ENCODE measurements at places on chromosomes 2 and 18.
A peak's percentile ranks its signal among the peaks of the same experiment; 100 is the strongest.

GRCh38 chr2:152454371-152454770 lies 119.4 kb downstream of the FMNL2 start:
- DNase-seq, result no peak

- no peak for DNase-seq
Observed at GRCh38 chr2:75311993-75312392, 112.7 kb upstream of the TACR1 start.

DNA sequence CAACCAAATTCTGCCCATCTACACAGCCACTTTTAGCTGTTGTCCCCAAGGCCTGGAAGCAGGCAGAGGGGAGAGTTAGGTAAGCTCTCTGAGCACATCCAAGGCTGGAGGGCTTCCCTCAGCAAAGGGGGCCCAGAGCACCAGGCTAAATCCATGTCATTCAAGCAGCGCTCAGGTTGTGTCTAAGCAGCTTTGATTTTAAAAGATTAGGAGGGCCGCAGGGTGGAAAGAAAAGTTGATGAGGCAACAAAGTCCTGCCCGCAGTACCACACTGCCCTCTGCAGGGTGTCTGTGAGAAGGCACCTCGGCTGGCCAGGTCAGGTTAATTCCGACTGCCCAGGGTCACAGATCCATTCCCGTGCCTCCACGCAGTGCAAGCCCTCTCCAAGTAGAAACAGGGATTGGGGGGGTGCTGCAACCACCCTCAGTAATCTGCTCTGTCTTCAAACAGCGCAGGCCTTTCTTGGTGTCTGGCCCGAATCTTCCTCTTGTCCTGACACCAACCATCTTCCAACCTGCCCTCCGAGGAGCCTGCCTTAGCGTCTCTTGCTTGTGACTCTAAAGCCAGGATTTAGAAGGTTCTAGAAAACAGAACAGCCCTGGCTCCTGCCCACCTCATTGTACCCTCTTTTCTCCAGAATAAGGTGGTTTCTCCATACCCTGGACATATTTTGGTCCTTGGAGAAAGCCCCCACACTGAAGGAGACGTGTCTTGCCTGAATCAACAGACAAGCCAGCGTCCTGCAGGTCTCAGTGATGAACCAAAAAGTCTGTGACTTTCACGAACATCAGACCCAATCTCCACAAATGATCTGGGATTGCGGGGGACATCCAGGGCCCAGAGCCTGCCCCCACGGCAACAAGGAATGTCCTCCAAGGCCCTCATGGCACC lies 289.2 kb downstream of the TNS1 start:
- DNase-seq, result peak; percentile 55

DNA sequence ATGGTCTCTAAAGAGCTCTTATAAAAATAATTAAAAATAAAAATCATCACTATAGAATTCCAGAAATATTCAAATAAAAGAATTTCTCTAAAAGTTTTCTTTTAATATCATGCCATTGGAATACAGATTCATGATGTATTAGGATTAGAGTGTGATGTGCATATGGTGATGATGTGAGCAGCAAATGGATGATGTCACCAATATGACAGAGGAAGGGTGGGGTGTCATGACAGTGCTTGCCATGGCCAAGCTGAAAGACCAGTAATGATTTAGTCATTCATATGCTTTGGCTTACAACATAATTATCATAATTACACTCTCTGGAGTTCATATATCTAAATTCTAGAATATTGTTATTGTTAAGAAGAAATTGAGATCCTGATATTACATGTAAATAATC lies 27.4 kb upstream of the TTC32 start:
- DNase-seq, result no peak

DNA sequence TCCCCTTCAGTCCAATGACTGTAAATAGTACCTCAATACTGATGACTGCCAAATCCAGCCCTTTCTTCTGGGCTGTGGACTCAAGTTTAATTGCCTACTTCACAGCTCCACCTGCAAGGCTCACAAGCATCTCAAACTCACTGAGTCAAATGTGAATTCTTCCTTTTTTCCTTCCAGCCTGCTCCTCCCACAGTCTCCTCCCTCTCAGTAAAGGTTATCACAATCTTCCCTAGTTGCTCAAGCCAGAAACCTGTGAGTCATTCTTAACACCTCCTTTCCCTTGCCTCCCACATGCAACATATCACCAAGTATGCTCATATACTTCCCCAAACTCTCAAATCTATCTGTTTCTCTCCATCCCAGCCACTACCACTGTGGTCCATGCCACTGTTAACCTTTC lies 3.7 kb upstream of the MFSD6 start:
- DNase-seq, result no peak

GRCh38 chr2:41111836-41112627 lies 660.1 kb upstream of the SLC8A1 start:
- DNase-seq, result no peak

DNA sequence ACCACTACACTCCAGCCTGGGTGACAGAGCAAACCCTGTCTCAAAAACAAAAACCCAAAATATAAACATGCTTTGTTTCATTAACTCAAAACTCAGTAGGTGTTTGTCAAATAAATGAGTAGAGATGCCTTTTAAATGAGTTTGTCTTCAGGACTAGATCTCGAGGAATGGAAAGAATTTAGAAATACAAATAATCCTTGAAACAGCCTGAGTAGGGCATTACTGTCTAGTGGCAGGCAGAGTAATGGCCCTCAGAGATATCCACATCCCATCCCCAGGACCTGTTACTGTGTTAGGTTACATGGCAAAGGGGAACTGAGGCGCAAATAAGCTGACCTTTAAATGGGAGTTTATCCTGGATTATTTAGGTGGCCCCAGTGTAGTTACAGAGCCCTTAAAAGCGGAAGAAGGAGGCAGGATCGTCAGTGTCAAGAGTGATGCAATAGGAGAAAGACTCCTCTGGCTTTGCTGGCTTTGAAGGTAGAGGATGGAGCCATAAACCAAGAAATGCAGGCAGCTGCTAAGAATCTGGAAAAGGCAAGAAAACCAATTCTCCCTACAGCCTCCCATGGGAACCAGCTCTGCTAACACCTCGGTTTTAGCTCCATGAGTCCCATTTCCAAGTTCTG lies 63.0 kb downstream of the CABLES1 start:
- DNase-seq, result no peak

DNA sequence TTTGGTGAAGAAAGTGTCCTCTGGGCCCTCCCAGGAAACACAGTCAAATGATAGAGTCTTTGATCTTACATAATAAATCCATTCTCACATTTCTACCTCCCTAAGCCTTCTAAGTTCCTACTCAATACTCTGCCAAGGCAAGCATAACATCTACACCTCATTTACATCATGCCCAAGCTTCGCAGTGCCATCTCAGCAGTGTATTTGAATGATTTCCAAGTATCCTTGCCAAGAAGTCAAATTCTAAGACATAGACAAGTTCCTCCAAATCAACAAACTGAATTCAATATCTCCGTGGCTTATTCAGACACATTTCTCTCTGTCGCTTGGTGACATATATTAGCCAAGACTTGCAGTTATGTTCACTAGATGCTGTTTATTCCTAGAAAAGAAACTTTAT lies 8.1 kb upstream of the MLPH start:
- no peak for DNase-seq

- no peak for DNase-seq
Observed at GRCh38 chr2:119267604-119268003, 44.0 kb downstream of the STEAP3 start.

DNA sequence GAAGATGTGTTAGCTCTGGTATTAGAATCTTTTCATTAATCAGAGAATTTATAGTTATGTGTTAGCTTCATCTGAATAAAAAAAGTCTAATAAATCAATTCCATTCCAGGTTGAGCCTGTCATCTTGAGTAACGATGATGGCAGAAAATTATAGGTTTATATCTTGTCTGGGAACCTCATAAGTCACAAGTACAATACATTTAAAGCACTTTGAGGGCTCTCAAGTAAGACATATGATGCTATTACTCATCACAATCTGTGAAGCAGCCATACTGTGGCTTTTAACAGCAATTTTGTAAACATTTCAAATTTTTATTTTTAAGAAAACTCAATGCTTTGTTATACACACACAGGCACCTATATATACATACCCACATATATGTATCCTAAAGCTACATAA lies 484.1 kb upstream of the VRK2 start:
- DNase-seq, result no peak

DNA sequence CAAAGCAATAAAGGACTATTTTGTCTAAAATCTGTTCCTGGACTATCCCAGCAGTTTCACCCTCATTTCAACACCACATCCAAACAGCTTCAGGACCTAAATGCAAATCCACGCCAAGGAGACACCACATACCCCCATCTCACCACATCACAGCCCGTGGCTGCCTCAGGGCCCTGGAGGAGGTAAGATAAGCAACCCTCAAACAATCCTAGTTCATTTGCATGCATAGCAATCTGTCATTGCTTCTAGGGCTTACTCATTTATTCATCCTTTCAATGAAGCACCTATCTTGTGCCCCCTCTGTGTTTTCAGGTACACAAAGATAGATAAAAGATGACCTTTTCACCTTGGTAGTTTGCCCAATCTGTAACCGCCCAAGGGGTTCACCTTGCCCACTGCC lies 86.5 kb downstream of the VSNL1 start:
- no peak for DNase-seq

DNA sequence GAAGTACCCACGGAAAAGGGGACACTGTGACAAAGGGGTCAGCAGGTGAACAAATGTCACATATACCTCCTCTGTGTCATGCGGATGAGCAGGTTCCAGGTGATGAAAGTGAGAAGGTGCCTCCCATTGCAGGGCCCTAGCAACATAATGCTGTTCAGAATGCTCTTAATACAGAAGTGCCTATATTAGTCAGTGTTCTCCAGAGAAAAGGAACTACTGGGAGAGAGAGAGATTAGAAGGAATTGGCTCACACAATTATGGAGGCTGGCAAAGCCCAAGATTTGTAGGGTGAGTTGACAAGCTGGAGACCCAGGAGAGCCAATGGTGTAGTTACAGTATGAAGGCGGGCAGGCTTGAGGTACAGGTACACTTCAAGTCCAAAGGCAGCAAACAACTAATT lies 98.1 kb upstream of the CDC42EP3 start:
- DNase-seq, result no peak

GRCh38 chr18:63319383-63320122 lies at the start of gene BCL2:
TSS of gene BCL2 (minus strand) at chr18:63319769.
- DNase-seq, result peak; percentile 41

DNA sequence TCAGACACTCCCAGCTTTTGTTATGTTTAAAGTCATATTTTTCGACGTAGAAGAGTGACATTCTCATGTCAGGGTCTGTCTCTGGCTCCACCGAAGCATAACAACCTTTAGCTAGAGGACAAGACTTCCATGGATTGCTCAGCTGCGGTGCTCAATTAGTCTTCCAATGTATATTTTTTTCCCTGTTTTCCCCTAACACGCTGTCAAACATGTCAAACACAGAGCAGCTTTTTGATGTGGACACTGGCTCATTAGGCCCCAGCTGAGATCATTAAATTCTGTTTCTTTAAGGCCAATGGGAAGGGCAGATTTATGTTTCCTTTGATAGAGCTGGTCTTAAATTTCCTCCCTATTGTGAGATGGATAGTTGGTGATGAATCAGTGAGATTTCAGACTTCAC lies 525.4 kb downstream of the PIK3C3 start:
- no peak for DNase-seq

DNA sequence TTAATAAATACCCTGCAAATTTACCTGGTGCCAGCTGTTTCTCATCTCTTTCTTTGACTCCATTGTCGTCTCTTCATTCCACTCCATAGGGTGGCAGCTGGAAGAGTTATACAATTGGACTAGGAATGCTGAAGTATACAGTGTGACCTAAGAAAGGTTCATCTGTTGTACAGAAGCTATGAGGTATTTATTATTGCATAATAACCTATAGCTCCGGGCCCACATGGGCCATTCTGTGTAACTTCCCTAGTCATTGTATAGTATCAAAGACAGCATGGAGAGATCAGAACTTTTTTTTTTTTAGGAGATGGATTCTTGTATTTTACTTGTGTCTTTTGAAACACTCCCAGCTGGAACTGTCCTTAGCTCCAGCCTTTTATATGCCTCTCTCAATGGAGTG lies 26.2 kb downstream of the BMP10 start:
- DNase-seq, result no peak

DNA sequence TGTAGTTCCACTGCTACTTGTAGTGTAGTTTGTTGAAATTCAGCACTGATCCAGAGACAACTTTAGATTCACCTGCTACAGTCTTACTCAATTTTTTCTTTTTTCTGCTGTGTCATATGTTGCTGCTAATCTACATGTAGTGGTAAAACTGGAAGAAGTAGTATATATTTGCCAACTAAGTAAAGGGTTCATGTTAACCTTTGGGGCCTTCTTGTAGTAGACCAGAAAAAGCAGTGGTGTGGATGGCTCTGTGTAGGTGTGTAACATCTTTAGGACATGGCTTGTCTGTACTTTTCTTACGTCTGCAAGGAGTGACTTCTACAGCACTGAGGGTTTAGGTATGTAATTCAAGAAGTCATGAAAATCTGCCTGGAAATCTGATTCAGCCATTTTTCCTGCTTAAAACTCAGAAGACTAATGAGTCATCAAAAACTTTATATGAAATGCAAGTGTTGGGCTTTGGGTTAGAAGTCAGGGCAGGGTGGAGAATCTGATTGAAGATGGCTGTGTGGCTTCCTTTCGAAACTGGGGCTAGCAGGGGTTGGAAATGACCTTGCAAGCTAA lies 8.4 kb downstream of the PTPRM start:
- peak; percentile 34 for DNase-seq

- no peak for DNase-seq
Observed at GRCh38 chr2:29021886-29022285, 40.8 kb downstream of the TOGARAM2 start.

- no peak for DNase-seq
Observed at GRCh38 chr2:108171657-108172056, 68.1 kb upstream of the SULT1C3 start.

- DNase-seq, result no peak
Observed at GRCh38 chr2:84880645-84881521, at the start of gene TRABD2A. TSS of gene TRABD2A (minus strand) at chr2:84881084. CDS start at chr2:84881039, 45 bp downstream.

DNA sequence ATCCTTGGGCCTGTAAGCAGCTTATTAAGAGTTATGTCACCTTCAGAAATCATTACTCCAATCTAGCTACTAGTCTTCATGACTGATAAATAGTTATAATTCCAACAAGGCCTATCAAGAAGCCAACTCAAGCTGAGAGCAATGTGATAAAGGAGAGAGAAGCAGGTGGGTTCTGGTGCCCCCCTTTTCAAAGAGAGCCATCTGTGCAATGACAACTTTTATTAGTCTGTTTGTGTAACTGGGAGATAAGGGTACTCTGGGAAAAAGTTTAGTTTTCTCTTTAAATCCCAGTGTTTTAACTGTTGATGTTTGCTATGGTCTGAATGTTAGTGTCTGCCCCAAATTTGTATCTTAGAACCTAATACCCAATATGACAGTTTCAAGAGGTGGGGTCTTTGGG lies 60.6 kb downstream of the CCDC93 start:
- no peak for DNase-seq

DNA sequence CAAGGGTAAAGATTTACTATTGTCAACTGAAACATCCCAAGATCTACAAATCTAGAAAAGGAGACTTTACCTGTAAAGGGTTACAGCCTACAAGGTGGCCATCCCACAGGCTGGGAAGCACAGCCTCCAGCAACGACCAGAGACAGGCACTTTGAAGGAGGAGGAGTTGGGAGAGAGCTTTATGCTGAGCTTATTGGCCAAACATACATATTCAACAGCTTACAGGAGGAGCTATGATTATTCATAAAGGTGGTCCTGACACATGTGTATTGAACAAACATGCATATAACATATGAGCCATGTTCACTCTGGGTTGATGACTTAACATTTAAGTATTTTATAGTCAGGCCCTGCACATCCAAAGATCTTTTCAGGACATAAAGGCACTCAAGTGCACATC lies 11.1 kb upstream of the ABCA12 start:
- DNase-seq, result no peak

GRCh38 chr2:195477248-195477995 lies 179.6 kb upstream of the SLC39A10 start:
- no peak for DNase-seq

Measured in endothelial cell of umbilical vein (primary cell).